Caco-2 (cell line): ENCODE measurements at places on chromosomes 1 and 21. TPM values are rescaled to one million over a fixed set of nuclear protein-coding genes. Genes with fewer than 3 reads are reported as not detected.
A peak's percentile ranks its signal among the peaks of the same experiment; 100 is the strongest.

GRCh38 chr1:232806186-232806510 is 932 bp downstream of the MAP10 start:
- DNase-seq = no peak

The CDC7 gene
- 17.6 and 19.4 TPM in 2 replicates for total RNA-seq

DNA sequence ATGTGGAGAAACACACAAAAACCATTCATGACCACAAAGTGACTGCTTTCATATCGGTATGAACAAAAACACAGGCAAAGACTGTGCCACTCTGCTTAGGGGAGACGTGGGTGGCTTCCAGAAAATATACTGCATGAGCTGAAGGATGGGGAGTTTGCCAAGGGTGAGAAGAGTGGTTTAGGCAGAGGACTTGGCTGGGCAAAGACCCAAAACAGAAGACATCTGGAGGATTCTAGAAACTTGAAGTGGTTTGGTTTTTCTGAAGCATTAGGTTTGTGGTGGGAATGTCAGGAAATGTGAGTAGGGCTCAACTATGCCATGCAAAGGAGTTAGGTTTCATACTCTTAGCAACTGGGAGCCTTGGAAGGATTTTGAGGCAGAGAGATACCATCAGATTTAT is 26.6 kb upstream of the DNM3 start:
- no peak for DNase-seq

- peak; percentile 46 for DNase-seq
These were observed 5.4 kb upstream of the DISP3 start for GRCh38 chr1:11473491-11474034.

The ACTA1 gene
- 5.1 and 9.5 TPM in 2 replicates for total RNA-seq

DNA sequence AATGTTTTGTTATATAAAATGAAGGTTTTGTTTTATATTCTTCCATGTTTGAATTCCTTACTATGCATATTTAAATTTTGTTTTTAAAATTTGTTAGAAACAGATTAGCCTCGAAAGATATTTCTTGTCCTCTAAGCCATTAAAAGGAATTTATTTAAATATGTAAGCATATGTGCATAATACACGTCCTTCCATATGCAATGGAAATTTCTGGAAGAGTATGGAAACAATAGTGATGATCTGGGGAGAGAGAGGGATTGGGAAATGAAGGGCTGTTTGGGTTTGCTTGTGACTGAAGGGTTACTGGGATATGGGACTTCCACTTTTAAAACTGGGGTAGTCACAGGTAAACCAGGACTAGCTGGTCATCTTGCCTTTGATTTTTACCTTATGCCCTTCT is 21.1 kb downstream of the ECHDC2 start:
- no peak for DNase-seq

GRCh38 chr1:12456979-12457378 is 161.0 kb downstream of the DHRS3 start:
- DNase-seq = no peak
